ENCODE measurements at places on chromosomes 2 and 18.

DNA sequence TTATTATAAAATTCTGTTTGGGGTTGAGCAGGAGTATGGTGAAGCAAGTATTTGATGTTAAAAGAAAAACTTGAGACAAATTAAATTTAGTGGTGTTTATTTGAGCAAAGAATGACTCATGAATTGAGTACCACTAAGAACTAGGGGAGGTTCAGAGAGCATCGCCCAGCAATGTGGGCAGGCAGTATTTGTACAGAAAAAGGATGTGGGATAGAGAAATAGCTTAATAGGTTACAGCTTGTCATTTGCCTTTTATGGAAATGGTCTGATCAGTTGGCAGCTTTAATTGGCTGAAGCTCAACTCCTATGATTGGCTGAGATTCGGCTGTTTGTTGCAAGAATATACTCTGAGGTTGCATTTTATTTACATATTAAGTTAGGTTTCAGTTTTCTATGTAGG is 68.2 kb downstream of the LRATD1 start:
- DNase-seq, result no peak

GRCh38 chr18:23499291-23499781 is 4.0 kb upstream of the RMC1 start:
- no peak for DNase-seq

- no peak for DNase-seq
Measured at GRCh38 chr18:4658804-4659203, 203.7 kb upstream of the DLGAP1 start.

DNA sequence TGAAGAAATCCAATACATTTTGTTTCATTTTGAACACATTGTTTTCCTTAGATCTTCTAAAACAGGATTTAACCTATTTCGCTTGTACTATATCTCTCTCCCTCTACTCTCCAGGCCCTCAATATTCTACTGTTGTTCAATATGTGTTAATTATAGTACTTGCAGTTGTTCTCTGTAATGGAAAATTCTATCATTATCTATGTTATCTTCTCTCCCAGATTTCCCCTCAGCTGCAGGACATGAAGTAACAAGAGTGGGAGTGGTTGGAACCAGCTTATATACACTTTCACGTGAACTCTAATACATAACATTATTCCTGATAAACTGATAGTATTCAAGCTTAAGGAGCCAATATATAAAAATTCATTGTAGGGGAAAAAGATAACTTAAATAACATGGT is 7.0 kb upstream of the STRN start:
- no peak for DNase-seq

GRCh38 chr2:20615466-20616241 is 35.2 kb downstream of the HS1BP3 start:
- no peak for DNase-seq

GRCh38 chr2:28702878-28703277 is 48.8 kb upstream of the PPP1CB start:
- DNase-seq, result no peak

DNA sequence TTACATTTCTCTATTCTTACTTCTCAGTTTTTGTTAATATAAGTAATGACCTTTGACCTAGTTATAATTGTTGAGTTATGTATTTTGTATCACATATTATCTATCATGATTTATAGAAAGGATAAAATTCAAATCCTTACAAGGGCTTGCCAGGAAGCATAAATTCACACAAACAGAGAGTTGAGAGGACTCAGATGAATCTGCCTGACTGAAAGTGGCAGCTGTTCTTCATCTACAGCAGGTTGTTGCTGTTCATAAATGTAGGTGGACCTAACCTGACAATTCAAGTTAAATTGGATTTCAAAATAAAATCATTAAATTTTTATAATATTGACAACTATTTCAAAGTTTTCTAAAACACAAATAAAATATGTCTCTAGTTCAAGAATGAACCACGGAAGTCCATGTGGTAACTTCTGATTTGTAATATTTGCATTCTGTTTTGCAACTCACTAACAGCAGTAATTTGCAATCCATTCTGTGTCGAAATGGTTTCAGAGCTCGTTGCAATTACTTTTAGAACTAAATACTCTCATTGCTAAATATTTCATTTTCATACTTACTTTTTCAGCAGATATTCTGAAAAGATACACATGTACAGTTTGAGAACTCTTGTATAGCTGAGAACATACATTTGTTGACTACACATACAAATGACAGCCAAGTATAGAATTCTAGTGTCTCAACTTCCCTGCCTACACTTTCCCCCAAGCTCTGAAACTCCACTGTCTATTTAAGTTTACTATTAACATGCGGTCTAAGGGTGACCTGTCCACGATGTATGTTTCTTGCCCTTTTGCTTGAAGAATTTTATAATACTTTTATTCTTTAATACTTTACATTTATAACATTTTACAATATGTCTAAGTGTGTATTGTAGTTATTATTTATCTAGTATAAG is 25.7 kb downstream of the SCN7A start:
- DNase-seq, result no peak

DNA sequence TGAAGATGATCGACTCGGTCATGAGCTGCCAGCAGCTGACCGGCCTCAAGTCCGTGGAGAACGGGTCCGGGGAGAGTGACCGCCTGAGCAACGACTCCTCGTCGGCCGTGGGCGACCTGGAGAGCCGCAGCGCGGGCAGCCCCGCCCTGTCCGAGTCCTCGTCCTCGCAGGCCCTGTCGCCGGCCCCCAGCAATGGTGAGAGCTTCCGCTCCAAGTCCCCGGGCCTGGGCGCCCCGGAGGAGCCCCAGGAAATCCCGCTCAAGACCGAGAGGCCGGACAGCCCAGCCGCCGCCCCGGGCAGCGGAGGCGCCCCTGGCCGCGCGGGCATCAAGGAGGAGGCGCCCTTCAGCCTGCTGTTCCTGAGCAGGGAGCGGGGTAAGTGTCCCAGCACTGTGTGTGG is 14.9 kb downstream of the SALL3 start:
- no peak for DNase-seq

GRCh38 chr2:239438995-239439753 is 38.4 kb upstream of the HDAC4 start:
- DNase-seq, result no peak

DNA sequence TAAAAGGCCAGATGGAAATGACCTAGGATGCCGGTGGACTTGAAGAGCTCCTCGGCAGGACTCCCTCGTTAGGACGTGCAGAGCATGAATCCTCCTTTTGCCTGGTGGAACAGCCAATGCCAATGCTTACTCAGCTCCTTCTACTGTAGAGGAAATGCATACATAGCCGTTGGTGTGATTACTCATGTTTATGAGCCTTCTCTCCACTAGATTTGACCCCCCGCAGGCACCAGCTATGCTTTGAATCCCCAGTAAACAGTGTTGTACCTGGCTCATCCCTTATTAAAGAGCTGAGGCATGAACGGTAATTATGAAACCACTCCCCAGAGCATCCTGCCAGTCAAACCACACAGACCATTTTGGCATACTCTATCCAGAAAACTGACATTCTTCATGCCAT is 172.8 kb downstream of the ANTXR1 start:
- no peak for DNase-seq

DNA sequence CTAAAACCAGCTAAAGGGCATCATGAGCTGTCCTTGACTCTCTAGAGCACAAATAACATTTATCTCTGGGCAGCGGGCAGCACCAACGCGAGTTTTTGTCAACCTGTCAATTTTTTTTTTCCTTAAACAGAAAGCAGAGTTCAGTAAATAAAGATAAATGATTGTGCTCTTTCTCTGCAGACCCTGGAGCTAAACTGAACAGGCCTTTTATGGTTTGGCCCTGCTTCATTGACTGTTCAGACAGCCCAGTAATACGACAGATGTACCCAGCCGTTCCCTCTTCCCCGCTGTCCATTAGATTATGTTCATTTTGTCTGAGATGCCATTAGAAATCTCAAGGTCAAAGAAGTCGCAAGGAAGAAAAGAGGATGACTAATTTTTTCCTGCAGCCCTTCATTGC is 280.5 kb upstream of the PIK3C3 start:
- no peak for DNase-seq

- no peak for DNase-seq
Measured at GRCh38 chr2:57126410-57126809, 920.2 kb upstream of the VRK2 start.

DNA sequence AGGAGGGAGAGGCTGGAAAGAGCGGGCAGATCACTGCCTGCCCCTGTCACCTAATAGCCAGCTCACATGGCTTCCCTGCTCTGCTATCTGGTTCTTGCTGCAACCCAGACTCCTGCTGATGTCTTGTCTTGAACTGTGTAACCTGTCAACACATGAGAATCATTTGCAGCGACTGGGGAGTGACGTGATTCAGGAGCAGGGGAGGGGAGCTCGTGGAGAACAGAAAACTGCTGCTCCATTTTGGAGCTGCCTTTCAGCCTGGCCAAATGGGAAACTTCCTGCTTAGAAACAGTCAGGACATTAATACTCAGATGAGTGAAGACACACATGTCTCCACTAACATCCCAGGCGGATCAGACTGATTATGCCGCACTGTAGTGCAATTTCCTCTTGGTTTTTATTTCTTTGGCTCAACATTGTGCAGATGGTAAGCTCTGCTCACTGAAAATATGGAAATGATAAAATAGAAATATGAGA is 38.1 kb downstream of the RPL37A start:
- no peak for DNase-seq

DNA sequence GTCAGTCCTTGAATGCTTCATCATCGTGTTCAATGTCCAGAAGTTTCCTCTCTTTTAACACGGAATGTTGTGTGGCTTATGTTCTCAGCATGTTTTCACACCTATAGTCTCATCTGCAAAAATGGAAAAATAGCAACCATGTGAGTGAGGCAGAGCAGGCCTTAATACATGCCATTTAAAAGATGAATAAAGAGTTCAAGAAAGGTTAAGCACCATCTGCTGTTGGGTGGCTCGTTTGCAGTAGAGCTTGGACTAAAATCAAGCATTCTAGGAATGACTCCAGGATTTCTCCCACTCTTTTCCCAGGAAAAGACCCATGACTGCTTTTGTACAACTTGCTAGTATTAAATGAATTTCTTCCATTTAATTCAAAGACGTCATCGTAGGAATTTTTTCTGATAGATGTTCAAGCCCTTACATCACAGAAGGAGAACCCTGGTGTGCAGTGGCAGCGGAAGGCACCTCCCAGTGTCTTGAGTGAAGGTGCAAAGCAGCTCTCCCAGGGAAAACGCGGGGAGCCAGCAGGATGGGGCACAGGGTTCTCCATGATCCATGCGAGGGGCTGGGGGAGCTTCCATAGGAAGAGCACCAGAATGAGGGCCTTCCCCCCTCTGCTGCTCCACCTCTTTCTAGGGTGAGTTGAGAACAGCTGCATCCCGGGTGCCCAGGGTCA is 9.6 kb downstream of the DCDC2C start:
- no peak for DNase-seq

GRCh38 chr18:35827275-35827902 is 145.1 kb upstream of the RMP24 start:
- no peak for DNase-seq

DNA sequence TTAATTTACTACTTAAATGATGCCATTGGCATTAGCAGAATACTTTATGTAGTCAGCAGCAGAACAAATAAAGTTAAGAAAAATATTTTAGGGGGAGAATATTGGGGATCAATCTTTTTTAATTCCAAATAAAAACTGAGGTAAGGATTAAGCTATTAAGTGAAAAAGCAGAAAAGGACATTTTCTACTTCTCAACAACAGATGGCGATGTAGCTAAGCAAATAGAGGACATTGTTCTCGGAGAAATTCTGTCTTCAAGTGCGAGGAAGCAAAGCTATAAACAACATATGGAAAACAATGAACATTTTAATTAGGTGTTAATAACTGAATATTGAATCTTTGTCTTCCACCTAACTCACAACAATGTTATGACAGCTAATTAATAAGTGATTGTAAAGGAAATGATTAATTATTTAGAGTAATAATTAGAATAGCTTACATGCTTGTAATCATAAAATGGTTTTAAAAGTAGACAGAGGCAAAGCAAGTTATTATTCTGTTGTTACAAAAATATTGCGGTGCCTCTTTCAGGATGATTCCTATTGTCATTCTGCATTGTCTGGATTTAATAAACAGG is 32.9 kb upstream of the CCDC93 start:
- DNase-seq, result no peak

DNA sequence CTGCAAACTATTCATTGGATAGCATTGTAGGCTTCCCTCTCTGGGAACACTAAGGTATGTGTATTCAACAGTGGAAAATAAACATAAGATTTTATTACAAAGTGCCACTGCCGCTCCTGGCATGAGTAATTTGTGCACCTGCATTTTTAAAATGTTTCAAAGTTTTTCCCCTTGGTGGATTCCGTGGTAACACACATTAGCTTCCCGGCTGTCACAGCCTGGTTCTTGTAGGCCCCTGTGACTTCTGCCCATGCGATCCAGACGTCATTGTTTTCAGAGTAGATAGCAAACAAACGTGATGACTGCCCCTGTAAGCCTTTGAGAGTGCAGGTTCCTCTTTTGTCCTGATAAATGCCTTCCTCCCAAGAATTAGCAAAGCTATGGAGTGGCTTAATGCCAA is 421.0 kb downstream of the ZNF521 start:
- DNase-seq, result no peak

GRCh38 chr2:134402410-134402809 is 148.5 kb downstream of the MGAT5 start:
- DNase-seq, result no peak

GRCh38 chr2:25009954-25010353 is 31.9 kb upstream of the EFR3B start:
- DNase-seq, result no peak

- DNase-seq, result no peak
Measured at GRCh38 chr2:239881561-239882320, 143.4 kb downstream of the NDUFA10 start.

GRCh38 chr2:232350804-232351685 is 27.5 kb upstream of the ALPP start:
- DNase-seq, result no peak

GRCh38 chr2:70983506-70984227 is 5.2 kb downstream of the ANKRD53 start:
- no peak for DNase-seq

- no peak for DNase-seq
Measured at GRCh38 chr2:164922134-164922533, 33.2 kb downstream of the SLC38A11 start.

DNA sequence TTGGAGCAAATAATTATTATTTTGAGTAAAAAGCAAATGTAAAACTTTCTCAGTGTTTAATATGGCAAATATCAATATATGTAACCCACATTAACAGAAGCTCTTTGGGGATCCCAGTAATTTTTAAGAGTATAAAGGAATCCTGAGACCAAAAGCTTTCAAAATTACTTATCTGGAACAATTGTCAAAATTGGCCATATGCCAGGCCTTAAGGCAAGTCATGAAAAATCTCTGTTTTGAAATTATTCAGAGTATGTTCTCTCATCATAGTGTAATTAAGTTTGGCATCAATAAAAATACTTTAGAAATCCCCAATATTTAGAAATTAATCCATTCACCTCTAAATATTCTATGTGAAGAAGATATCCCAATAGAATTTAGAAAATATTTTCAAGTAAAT is 225.3 kb upstream of the ARL4C start:
- DNase-seq, result no peak

- no peak for DNase-seq
Measured at GRCh38 chr2:100554798-100555407, 7.9 kb upstream of the PDCL3 start.

DNA sequence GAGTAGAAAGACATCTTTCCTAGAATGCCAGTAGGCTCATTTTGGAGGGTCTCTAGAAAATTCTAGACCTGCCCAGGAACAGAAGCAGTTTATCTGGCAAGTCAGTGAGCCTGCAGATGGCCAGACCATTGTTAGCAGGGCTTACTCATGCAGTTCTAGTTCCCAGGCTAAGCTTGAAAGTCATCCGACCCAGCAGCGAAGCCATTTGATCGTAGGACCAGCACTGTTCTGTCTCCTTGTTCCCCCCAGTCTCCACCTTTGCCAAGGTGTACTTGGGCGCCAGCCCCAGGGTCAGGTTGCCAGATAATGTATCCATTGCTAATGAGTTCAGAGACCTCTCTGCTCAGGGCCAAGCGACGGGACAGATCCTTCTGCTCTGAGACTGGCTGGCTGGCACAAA is 70.1 kb downstream of the EPAS1 start:
- no peak for DNase-seq
